ENCODE measurements at places on chromosomes 3 and 15.

DNA sequence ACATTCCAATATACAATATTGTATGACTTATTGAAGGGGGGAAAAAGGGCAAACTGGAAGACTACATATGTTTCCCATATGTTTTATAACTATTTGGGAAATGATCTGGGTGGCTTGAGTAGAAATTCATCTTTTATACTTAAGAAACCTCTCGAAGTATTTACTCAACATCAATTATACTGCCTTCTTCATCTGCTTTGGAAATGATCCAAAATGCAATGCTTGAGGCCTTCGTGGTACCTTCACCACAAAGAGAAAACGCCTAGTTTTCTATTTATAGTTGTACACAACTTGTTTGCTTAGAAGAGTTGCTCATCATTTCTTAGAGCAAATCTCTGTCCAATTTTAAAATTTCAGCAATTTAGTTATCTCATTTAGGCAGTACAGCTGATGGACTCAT lies 18.8 kb downstream of the ACKR4 start:
- no peak for DNase-seq

- DNase-seq, result no peak
These were observed 32.4 kb downstream of the LRRC28 start for GRCh38 chr15:99283717-99284116.

DNA sequence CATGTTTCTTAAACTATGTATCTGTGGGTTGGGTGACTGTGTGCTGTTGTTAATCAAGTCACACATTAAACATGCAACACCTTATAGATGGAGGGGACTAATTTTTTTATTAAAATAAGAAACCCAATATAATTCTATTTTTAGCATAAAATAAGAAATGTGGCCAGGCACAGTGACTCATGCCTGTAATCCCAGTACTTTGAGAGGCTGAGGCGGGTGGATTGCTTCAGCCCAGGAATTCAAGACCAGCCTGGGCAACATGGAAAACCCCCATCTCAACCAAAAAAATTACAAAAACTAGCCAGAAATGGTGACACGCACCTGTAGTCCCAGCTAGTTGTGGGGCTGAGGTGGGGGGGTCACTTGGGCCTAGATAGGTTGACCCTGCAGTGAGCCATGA lies 1021.0 kb downstream of the EPHA3 start:
- DNase-seq, result no peak

DNA sequence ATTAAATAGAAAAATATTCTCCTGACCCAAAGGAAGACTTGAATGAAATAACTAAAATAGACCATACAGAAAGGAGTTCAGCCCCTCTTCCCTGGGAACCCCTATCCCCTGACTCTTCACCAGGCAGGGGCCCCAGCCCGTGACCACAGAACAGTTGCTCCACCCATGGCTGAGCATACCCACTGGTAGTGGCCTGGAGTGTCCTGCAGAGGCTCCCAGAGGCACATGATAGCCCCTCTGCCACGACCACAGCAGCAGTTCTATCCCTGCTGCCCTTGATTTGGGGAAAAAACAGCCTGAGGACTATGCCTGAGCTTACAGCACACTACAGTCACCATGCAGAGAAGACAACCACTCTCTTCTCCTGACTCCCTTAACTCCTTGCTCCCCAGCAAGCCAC lies 31.8 kb downstream of the TTC14 start:
- DNase-seq, result no peak

DNA sequence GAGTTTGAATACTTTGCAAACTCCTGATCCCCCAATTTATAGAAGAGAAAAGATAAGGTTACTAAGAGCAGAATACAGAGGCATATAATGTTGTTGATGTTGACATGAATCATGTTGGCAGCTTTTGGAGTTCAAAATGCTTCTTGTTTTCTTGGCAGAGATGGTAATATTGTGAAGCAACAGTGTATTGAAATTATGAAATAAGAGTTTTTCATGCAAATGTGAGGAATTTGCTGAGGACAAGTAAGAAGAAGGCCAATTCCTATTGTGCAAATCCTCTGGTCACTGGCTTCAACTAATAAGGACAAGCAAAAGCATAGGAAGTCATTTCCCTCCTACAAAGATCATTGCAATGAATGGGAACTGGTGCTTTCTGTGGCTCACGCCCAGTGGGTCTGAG lies 126.9 kb upstream of the CHL1 start:
- peak; percentile 2 for DNase-seq

- peak; percentile 95 for DNase-seq
These were observed at the start of gene HES1 for GRCh38 chr3:194135806-194136518. TSS of gene HES1 (plus strand) at chr3:194136148. CDS start at chr3:194136381, 233 bp downstream.

DNA sequence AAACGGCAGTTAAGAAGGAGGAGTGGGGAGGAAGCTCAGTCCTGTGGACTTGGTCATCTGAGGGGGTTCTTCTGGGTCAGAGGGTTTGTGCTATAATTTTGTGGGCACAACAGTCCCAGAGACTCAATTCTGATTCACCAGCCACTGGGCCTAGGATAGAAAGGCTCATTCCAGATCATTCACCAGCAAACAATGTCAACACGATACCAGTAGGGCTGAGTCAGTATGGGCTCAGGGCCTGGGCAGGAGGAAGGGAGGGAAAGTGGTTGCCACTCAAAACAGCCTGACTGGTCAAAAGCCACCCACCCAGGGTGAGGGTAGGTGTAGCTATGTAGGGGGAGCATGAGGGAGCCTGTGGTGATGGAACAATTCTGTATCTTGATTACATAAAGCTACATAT lies 86.9 kb upstream of the MEX3B start:
- no peak for DNase-seq

GRCh38 chr3:141074529-141074928 lies 23.4 kb downstream of the SPSB4 start:
- no peak for DNase-seq

DNA sequence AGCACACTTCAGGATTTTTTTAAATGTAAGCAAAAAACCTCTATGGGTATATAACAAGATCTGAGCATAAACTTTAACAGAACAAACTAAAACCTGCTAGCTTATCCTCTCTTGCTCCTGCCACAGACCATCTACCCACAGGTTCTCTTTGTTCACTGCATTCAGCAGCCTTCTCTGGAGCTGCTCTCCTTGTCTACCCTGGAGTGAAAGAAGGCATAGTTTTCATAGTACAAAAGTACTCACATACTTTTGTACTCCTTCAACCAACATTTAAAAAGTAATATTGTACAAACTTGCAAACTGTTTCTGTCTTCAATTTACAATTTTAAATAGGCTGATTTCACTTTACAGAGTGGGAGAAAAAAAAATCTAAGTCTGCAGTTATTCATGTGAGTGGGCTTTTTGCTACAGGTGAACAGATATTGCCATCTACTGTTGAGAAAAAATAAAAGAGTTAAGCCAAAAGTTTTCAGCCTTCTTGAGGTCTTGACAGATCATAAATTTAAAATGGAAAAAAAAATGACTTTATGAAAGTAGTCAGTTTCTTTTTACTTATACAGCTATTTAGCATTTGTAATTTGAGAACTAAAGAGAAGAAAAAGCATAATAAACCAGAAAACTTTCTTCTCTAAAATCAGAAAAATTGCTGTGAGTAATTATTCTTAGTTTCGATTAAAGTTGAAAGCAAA lies 20.4 kb downstream of the TERC start:
- DNase-seq, result peak; percentile 15

GRCh38 chr3:194556086-194557056 lies 69.6 kb upstream of the ATP13A3 start:
- DNase-seq, result no peak

- no peak for DNase-seq
These were observed 95.4 kb upstream of the SNRPA1 start for GRCh38 chr15:101390462-101390861.

DNA sequence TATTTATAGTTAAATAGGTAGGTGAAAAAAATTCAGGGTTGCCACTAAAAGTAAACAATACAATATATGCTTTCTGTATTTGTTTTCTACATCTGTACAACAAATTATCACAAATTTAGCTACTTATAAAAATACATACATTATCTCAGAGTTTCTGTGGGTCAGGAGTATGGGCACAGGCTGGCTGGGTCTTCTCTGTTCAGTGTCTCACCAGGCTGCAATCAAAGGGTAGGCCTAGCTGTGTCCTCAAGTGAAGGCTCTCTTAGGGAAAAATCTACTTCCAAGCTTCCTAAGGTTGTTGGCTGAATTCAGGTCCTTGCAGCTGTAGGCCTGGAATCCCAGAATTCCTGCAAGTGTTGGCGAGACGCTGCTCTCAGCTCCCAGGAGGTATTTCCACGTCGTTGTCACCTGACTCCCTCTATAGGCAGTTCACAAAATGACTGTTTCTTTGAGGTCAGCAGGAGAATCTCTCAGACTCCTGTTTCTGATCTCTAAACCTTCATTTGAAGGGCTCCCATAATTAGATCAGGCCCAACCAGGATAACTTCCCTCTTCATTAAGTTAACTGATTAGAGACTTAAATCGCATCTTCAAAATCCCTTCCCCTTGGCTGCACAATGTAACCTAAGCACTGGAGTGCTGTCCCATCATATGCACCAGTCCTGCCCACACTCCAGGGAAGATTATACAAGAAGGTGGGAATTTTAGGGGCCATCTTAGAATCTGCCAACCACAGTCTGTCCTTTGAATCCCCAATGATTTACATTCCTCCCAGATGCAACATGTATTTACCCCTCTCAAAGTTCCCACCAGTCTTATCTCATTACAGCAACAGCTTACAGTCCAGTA lies 296.6 kb downstream of the SUCLG2 start:
- DNase-seq, result peak; percentile 12

DNA sequence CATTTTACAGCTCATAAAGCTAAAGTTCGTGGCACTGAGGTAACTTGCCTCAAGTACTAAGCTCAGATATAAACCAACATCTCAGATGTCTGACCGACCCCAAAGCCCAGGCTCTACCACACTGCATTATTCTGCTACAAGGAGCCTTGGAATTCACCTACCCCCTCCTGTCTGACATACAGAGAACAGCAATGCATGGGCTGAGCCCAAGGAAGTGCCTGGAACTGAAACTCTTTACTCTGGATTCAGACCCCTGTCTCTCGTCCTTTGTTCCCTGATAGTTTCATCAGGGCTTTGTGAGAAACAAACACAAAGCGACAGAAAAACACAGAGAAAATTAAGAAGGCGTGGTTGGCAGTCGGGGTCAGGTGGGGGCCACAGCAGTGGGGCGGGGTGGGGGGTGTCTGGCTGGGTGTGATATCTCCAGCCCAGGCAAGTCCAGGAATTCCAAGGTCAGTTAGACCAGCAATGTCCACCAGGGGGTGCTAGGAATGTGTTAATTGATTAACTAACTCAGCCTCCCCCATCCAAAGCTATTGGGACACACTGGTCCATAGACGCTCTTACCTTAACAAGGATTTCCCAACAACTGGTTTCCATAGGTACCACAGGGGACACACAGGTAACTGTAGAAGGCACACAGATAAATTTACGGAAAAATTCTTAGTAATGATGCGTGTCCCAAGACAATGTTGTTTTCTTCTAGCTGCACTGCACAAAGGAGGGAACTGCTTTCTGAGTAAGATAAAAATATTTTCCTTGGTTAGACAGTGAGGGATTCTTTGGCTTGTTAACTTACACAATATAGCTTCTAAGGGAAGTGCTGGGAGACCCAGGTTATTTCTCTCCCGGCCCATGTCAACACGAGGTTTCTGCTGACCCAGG lies 18.8 kb upstream of the SSUH2 start:
- peak; percentile 62 for DNase-seq

- DNase-seq, result no peak
These were observed 190.7 kb upstream of the CTDSPL start for GRCh38 chr3:37670961-37671483.

- no peak for DNase-seq
These were observed 33.7 kb downstream of the KIF7 start for GRCh38 chr15:89621547-89621946.

- DNase-seq, result no peak
These were observed 137.3 kb upstream of the SLC24A5 start for GRCh38 chr15:47983533-47983932.

DNA sequence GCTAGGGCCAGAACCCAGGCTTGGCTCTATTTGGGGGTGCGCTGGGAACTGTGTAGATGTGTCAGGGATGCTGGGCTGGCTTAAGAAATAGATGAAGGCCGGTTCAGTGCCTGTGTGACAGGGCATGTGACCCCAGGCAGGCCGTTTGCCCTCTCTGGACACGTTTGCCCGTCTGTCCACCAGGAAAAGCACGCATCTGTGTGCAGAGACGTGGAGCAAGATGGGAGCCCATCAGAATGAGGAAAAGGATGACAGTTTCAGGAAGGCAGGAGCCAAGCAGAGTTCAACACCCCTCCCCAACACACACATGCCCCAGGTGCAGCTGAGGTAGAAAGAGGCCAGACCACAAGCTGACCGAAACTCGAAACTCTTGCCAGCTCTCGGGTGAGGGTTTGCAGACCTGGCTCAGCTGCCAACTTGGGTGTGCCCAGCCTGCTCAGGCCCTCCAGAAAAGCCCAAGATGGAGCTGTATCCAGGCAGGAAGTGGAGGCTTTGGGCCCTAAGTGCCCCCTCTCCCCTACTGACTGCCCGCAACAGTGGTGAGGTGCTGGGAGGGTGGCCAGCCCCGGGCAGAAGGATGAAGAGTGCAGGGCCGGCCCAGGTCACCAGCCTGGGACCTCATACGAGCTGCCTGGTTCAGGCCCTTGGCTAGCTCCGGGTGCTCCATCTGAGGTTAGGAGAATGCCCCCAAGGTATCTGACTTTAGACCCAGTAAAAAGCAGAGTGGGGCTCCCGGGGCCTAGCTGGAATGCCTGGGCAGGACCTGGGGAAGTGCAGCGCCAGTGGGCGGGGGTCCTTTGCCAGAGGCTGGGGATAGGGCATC lies 10.2 kb upstream of the MESP1 start:
- no peak for DNase-seq

DNA sequence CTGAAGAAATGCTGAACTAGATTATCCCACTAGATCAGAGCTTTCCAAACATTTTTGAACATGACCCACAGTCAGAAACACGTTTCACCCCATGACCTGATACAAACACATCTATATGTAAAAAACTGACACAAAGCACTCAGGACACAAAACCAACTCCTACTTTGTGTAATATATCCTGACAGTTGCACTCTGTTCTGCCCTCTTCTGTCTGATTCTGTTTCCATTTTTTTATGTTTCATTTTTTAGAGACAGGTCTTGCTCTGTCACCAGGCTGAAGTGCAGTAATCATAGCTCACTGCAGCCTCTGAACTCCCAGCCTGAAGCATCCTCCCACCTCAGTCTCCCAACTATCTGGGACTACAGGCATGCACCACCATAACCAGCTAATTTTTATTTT lies 15.8 kb upstream of the RFTN1 start:
- DNase-seq, result no peak

- no peak for DNase-seq
These were observed 58.3 kb upstream of the SLC6A11 start for GRCh38 chr3:10757821-10758130.

DNA sequence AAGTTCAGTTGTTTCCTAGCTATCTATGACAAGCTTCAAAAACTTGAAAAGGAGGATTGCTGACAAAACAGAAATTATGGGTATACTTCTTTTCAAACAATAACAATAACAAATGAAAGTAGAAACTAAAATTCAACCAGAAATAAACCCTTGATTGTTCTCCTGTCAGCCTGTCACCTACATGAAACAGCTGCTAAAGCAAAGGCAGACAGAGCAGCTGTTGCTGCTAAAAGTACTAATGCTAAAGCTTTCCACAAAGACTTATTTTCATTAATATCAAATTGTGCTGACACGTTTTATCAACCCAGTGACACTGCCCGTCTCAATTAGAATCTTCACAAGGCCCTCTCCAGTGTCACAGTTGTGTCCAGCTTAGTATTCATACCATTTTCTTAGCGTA lies 533.2 kb upstream of the GBE1 start:
- DNase-seq, result no peak

GRCh38 chr3:119352034-119352609 lies 57.9 kb downstream of the ARHGAP31 start:
- DNase-seq, result peak; percentile 75

GRCh38 chr15:59051873-59052861 lies 52.8 kb upstream of the CCNB2 start:
- DNase-seq, result no peak
